ENCODE measurements at places on chromosomes 5 and 9.

DNA sequence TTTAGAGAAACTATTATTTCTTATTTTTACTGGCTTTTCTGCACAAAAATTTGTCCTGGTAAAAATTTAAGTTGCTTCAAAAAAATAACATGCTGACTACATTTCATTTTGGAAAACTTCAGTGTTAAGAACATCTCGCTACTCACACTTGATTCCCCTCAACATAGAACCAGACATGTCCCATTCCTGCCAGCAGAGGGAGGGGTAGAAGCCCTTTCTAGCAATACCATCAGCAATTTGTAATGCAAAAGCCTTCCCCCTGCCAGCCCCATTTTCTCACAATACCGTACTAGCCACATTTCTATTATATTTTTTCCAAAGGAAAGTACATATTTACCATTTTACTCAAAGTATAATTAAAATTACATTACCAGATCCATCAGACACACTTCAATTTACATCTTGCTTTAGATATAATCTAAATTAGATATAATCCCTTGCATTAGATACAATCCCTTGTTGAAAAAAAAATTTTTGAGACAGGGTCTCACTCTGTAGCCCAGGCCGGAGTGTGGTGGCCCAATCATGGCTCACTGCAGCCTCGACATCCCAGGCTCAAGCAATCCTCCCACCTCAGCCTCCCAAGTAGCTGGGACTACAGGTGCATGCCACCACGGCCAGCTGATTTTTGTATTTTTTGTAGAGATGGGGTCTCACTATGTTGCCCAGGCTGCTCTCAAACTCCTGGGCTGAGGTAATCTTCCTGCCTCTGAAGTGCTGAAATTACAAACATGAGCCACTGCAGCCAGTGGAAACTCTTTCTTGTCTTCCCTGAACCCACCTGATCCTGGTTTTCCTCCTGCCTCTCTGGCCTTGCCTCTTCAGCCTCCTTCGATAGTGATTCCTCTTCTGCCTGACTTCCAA, 39.6 kb upstream of the IDNK start:
- DNase-seq: peak; percentile 35

DNA sequence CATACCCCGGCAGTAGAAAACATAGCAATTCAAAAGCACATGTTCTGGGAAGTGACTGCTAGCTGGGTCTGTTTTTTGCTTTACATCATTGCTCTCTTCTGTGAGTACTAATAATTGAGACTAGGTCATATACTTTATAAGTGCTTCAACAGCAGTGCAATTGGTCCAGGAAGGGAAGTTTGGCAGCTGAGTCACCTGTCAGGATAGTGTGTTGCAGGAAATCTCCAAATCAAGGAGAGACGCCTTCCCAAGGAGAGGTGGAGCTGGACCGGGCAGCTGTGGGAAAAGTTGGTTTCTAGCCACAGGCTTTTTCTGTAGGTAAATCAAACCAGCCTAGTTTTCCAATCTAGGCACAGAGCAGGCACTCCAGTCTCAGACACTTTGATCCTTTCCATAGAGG, 330.1 kb downstream of the ENC1 start:
- no peak for DNase-seq

GRCh38 chr5:150567031-150567717, 59.2 kb downstream of the NDST1 start:
- DNase-seq: no peak

- no peak for DNase-seq
Measured at GRCh38 chr5:139472386-139473030, 1.7 kb downstream of the SMIM33 start.

GRCh38 chr5:5658226-5658625, 235.7 kb downstream of the ICE1 start:
- DNase-seq: no peak

GRCh38 chr9:132016456-132016855, 63.2 kb downstream of the MED27 start:
- DNase-seq: no peak

- DNase-seq: peak; percentile 84
Measured at GRCh38 chr9:133701981-133702797, 36.0 kb downstream of the SARDH start.

GRCh38 chr9:104856413-104856941, 71.5 kb downstream of the ABCA1 start:
- peak; percentile 27 for DNase-seq

GRCh38 chr9:99166149-99166548, 55.6 kb downstream of the ALG2 start:
- no peak for DNase-seq

- no peak for DNase-seq
Measured at GRCh38 chr9:85743275-85744128, 1.7 kb upstream of the AGTPBP1 start.

DNA sequence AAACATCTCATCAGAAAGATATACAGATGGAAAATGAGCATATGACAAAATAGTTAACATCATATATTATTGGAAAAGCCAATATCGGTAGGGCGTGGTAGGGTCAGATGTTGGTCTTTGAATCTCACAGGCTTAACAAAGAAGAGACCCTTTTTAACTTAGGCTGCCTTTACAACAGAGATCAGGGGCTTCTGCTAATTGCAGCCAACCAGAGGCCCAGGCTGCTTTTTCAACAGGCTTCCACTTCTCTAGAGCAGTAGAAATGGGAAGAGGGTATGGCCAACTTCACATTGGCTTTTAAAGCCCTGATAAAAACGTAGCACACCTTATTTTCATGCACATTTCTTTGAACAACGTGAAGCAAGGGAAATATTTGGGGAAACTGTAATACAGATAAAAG, 764.3 kb upstream of the CTNND2 start:
- DNase-seq: no peak

DNA sequence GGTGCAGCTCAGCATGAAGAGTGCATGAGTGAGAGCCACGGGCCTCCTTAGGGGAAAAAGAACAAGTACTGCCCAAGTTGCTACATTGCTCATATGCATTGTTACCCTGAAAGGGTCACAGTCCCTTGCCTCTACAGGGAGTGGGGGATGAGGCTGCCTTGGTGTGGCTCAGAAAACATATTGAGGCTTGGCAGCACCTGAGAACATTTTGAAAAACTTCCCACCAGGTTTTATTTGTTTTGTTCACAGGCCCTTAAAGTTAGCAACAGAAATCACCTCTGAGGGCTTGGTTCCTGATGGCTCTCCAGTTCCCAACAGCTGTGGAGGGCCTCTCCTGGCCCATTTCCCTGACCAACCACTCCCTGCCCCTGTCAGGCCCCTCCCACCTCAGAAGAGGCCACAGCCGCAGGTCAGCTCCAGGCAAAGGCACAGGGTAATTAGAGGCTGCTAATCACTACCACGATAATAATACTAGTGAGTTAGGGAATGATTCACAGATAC, 90.7 kb upstream of the ADRA1B start:
- DNase-seq: no peak

DNA sequence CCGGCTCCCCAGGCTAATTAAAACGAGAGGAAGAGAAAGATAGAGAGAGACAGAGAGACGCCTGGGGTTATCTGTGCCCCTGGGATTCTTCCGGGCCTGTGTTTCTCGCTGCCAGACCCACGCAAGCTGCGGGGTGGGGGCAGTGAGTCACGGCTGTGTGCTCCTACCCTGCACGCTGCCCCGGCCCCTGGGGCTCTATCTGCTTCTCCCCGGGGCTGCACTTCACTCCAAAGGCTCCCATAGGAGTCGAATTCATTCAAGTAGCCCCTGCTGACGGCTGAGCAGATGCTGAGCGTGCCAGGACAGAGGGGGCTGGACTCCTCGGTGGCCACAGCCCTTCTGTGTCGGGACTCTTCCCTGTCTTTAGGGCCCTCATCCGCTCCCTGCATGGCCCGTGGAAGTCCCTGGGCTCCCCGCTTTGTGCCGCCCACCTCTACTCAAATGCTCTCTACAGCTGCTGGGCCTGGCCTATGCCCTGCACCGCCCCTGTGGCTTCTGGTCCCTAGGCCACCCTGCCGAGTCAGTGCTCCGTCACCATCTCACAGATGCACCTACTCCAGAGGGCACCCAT, 22.8 kb downstream of the SARDH start:
- peak; percentile 66 for DNase-seq

- no peak for DNase-seq
Measured at GRCh38 chr9:128102196-128102595, 25.3 kb downstream of the PTGES2 start.

DNA sequence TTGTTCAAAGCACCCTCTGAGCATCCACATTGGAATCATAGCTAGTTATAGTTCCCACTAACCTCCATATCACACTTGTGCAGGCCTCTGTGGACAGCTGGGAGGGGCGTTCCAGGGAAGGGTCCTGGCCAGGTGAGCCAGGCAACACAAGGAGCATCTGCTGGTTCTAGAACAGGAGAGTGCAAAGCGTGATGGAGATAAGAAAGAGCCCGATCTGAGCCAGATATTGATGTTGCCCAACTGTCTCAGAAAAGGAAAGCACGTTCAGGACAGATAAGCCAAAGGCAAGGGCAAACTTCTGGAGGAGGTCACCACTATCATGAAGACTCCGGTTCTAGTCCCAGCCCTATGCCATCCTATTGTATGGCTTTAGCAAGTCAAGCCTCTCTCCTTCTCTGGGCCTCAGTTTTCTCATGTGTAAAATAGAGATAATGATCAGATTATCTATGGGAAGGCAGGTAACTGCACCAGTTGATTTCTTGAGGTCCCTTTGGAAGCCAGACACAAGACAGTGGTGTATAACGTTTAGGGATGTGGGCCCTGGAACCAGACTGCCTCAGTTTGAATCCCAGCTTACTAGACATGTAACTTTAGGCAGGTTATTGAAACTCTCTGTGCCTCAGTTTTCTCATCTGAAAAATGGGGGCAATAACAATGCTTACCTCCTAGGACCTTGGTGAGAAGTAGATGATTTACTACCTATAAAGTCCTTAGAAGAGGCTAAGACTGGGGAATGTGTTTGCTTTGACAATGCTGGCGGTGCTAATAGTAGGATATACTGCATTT, 19.8 kb downstream of the GABBR2 start:
- no peak for DNase-seq

GRCh38 chr5:112687306-112687705, 50.4 kb upstream of the APC start:
- no peak for DNase-seq

DNA sequence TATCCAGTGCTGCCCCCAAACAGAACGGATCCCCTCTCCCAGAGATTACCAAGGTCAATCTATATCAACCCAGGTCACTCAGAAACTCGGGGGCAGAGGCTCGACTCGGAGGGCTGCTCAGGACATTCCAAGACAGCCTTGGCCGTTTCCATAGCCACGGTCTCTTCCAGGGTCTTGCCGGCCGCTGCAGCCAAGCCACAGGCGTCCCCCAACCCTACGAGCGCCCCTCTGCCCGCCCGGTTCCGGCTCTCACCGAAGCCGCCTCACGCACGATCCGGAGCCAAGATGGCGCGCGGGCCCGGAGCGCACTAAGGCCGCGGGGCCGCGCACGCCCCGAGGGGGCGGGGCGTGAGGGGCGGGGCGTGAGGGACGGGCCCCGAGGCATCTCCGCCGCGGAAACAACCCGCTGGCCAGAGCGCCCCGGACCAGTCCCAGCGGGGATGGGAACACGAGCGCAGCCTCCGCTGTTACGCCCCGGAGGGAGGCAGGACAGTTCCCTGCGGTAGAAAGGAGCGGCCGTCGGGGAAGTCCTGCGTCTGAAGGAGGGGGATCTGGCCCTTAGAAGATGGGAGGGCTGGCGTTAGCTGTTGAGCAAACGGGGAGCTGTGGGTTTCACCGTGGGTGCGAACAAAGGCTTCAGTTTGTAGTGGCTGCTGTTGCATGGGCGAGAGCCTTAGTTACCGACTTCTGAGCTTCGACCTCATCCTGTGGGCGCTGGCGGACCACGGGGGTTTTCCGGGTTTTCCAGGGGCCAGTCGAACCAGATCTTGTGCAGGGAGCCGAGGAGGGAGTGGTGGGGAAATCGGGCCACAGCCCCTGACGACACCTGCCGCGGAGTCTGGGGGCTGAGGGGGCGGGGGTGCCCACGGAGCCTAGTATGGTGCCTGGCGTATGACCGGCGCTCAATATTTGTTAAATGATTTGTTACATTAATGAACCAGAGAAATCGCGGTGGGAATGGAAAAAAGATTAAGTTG, at the start of gene RPP25L:
Gene RPP25L (minus strand): TSS at position 287 of the 977 bp plus-strand sequence. CDS start 801 bp downstream, outside the sequence.
- peak; percentile 49 for DNase-seq

- DNase-seq: no peak
Measured at GRCh38 chr5:91283899-91284298, 99.2 kb downstream of the ARRDC3 start.

- no peak for DNase-seq
Measured at GRCh38 chr9:127575875-127576778, 36.0 kb upstream of the STXBP1 start.

DNA sequence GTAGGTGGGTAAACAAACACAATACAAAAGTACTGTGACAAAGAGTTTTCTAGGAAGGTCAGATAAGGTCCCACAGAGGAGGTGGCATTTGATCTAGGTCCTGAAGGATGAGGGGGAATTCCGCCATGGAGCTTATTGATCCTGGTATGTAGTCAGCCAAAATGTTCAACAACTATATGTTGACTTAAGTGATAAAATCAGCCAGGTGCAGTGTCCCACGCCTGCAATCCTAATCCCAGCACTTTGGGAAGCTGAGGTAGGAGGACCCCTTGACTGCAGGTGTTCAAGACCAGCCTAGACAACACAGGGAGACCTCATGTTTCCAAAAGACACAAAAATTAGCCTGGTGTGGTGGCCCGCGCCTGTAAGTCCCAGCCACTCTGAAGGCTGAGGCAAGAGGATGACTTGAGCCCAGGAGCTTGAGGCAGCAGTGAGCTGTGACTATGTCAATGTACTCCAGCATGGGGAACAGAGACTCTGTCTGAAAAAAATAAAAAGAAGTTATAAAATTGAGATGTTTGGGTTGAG, 46.4 kb upstream of the PLIN2 start:
- no peak for DNase-seq

DNA sequence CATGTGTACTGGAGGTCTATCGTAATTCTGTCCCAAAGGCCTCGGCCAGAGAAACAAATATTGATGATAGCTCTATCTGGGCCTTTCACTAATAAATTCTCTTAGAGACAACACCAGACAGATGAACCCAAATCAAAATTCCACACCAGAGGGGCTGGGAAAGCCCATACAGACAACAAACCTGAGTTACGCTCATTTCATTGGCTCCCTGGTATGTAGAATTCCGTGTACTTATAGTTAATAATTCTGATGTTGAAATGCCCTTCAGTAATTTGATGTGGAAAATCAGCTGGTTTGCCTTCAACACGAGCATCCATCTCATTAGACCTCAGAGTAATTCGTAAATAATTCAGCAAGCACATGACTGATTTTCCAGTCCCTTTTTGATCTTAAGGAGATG, 53.2 kb downstream of the FRMD3 start:
- no peak for DNase-seq
